ENCODE measurements at places on chromosomes 1 and 21.

DNA sequence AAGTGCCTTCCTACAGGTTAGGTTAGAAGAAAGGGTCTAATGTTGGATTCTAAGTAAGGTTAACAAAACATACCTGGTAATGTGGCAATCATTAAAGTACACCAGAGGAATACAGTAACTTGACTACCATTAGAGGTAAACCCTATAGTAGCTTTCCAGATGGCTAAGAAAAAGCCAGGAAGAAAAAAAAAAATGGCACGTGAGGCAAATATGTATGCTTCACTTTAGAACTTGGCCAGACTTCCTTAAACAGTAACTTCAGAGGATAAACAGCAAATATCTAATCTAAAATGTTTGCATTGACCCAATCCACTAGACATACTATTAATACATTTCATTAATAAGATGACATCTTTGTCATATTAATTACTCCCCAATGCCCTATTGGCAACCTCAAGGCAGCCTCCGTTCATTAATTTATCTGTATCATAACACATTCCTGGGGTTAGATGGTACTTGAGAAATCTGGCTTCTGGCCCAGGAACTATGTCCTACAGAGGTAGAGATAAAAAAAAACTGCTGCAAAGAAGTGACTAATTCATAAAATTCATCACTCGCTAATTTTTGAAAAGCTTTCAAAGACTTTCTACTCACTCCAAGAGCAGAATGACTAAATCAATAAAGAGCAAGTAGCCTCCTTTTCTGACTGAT is 5.8 kb downstream of the DCAF8 start:
- DNase-seq = no peak

- no peak for DNase-seq
Measured at GRCh38 chr1:110481968-110482623, 31.1 kb downstream of the PROK1 start.

DNA sequence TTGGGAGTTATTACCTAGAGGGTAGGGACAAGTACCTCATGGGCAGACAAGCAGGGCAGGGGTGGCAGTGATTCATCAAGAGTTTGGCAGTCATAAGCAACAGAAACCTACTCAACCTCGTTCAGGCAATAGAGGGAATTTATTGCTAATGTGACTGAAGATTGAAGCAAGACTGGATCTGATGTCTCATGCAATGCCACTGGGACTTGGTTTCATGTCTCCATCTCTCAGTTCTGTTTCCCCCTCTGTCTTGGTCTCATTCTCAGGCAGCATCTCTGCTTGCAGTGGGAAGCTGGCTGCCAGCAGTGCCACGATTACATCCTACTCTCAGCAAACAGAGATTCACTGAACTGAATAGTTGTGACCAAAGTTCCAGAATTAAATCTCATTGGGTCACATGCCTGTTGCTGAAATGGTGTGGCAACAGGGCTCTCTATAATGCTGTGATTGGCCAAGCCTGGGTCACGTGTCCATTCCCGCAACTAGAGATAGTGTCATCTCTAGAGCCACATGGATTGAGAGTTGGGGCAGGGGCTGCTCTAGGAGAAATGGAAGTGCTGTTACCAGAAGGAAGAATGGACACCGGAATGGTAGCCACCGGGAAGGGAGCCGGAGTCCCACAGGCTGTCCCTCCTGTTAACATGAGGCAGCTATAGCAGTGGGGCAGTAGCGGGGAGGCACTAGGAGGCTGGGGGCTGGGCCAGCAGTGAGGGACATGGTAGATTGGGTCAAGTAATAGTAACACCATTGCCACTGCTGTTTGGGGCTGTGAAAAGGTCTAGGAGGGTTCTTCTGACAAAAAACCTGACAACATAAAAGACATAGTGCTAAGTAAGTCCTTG is 3.9 kb upstream of the CDC42 start:
- DNase-seq = no peak

DNA sequence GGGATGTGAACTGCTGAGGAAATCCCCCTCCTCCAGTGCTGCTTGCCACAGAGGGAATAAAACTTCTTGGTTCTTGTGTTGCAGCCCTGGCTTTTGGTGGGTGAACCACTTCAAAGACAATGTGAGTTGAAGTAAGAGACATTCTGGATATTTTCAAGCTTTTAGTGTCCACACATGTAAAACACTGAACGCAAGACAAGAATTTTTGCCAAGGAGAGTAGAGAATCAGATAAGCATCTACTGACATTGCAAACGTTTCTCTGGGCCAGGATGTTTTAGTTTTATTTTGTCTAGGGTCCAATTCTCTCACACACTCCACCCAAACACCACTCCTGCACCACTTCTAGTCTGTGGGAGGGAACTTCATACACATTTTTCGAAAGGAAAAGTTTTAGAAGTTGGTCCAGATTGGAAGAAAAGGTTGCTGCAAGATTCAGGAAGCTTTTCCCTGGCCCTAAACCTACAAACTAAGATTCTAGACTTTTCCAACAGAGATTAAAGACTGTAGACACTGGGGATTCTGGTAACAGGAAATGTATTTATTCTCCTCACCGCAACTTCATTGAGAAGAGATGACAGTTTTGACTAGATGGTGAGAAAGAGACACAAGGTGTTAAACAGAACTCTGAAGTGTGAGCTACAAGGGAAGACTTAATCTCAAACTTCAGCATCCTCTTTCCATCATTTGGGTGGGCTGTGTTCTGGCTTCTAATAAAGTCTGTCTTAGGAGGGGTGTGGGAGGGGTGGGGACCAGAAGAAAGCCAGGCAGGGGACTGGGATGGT is 16.1 kb downstream of the FASLG start:
- no peak for DNase-seq

- DNase-seq = no peak
Measured at GRCh38 chr1:23169727-23170335, 1.2 kb upstream of the LUZP1 start.

- no peak for DNase-seq
Measured at GRCh38 chr1:182851825-182852224, 12.7 kb downstream of the DHX9 start.

GRCh38 chr1:247562198-247562597 is 13.3 kb downstream of the GCSAML start:
- no peak for DNase-seq

DNA sequence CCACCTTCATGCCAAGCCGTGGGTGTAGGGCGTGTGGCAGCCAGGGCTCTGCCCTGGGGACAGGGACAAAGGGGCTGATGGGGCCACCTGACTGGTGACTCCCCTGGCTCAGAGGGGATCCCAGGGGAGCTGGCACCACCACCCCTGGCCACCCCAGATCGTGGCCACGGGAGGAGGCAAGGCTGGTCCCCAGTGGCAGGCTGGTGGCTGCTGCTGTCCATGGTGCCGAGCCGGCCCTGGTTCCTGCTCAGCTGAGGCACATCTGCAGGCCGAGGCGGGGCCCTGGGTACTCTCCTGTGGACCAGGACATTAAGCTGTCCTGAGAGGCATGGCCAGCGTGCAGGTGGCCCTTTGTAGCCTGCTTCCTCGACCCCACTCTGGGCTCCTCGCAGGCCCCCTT is 6.5 kb downstream of the PLCH2 start:
- no peak for DNase-seq

GRCh38 chr21:43889069-43889468 is 24.0 kb downstream of the AGPAT3 start:
- no peak for DNase-seq

GRCh38 chr1:244839656-244840055 is 4.2 kb downstream of the COX20 start:
- DNase-seq = no peak

DNA sequence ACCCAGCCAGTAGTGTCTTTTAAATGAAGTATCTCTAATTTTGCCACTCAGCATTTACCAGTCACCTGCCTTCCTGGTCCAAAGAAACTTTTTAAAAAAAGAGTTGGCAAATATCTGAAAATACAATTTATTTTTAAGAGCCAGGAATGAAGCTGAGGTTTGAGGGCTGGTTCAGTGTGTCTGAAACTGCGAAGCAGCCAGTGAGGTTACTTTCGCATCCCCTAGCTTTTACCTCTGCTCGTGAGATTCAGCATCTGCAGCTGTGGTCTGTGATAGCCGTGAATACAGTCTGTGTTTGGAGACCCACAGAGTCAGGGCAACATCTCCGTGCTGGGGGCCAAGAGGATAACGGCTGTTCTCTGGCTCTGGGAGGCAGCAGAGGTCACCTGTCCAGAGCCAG is 21.3 kb upstream of the KCNAB2 start:
- no peak for DNase-seq

DNA sequence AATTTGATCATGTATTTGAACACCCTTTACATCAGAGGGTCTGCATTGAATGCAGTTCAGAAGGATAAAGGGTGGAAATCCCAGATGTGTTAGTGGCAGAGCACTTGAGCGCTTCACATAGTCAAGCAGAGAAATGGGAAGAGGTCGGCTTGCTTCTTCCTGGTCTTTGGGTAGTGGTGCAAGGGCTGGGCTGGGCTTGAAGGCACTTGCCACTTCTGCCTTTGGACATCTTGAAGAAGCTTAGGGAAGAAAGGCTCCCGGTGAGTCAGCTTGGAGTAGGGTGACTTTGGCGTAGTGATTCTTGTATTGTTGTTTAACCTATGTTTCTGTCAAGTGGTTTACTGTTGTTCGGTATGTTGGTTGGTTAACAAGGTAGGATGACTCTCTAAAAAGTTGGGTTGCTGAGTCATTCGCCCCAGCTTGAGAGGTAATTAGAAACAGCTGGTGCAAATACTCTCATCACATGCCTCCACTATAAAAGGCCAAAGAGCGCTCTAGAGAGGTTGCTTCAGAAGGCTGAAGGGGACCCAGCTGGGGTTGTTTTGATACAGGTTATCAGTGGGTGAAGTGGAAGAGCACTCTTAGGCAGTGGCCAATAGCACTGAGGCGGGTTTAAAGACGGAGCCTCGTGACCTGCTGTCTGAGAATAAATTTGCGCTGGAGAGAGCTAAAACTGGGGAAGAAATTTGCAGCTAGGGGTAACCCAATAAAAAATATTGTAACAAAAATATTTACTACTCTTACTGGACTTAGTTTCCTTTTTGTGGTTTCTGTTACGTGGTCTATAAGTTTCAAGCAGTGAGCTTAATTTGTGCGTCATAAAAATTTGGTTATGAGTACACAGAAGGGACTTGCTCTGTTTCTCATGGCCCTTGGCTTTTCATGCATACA is 1.4 kb downstream of the BACH1 start:
- DNase-seq = peak; percentile 21

DNA sequence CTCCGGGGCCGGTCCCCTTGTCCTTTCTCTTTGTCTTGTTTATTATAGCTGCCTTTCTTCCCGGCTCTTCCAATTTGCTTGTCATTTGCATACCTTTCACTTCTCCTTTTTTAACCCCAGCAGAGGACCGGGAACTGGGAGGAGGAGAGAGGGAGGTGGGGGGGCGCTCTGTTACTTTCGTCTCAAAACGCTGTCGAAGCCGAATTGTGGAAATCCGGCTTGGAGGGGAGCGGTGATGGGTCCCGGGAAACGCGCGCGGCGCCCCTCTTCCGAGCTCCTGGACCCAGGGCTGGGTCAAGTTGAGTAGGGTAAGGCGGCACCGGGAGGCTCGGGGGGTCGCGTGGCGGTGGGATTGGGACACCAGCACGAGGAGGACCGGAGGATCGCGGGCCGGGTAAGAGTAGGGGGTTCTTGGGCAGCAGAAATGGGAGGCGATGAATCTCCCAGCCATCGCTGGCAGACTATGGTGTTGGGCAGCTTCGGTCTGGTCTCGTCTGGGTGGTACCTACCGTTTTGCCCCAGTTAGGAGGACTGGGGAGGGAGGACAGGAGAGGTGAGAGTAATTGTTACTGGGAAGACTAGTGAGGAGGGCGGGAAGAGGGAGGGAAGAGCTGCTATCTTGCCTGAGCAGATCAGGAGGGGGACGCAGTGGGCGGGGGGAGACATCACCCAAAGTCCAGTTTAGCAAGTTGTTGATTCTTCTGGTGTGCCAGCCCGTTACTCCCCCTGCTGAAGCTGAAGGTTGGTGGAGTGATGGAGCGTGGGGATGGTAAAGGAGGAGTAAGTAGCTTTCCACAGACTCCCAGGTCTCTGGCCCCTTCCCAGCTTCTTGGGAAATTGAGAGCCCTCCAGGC is 1.5 kb downstream of the PROX1 start:
- DNase-seq = no peak

DNA sequence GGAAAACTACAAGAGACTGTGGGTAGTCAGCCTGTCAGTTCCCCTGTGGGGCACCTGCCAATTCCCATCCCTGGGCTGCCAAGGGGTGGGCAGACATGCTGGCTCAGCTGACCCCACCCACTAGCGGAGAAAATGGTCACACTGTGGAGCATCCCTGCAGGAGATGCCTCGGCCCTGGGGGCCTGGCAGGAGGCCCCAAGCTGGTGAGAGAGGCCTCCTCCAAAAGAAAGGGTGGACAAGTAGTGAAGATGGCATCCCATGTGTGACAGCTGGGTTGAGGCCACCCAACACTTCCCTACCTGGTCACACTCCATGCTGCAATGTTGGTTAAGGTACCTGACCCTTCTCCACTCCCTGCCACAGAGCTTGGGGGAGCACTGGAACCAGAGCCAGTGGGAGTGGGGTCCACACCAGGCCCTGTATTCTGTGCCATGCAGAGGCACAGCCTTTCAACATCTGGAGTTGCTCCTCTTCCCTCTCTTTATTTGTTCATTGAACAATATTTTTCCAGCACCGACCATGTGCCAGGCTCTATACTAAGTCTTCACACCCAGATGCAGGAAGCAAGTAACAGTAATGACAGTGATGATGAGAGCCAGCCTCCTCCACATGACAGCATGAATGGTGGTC is 59.5 kb downstream of the KLHDC7A start:
- no peak for DNase-seq

GRCh38 chr21:31011412-31011811 is 26.9 kb downstream of the KRTAP19-8 start:
- DNase-seq = no peak

GRCh38 chr1:236851871-236852270 is 56.8 kb downstream of the MTR start:
- DNase-seq = no peak

DNA sequence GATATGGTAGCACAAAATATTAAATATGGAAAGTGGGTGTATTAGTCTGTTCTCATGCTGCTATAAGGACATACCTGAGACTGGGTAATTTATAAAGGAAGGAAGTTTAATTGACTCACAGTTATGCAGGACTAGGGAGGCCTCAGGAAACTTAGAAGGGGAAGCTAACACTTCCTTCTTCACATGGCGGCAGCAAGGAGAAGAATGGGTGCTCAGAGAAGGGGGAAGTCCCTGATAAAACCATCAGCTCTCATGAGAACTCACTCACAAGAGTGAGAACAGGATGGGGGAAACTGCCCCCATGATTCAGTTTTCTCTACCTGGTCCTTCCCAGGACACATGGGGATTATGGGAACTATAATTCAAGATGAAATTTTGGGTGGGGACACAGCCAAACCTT is 15.8 kb upstream of the BACE2 start:
- DNase-seq = no peak

- DNase-seq = no peak
Measured at GRCh38 chr1:30446508-30446907, 276.9 kb downstream of the MATN1 start.

GRCh38 chr1:227996187-227996950 is 10.4 kb upstream of the WNT3A start:
- DNase-seq = no peak
